NCI-H1417 treated with DMSO at 0.1 percent for 48 hours (cell line): ENCODE measurements at places on chromosomes 12 and 14.
A peak's percentile ranks its signal among the peaks of the same experiment; 100 is the strongest.

- no peak for DNase-seq
These were observed 670.6 kb downstream of the SLC16A7 start for GRCh38 chr12:60266381-60266852.

DNA sequence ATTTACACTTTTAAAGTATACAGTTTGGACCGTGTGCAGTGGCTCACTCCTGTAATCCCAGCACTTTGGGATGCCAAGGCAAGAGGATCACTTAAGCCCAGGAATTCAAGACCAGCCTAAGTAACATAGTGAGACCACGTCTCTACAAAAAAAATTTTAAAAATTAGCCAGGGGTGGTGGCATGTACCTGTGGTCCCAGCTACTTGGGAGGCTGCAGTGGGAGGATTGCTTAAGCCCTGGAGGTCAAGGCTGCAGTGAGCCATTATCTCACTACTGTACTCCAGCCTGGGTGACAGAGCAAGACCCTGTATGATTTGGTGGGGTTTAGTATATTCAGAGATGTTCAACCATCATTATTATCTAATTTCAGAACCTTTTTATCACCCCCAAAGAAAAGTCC lies 4.7 kb downstream of the EIF4B start:
- no peak for DNase-seq

- DNase-seq, result no peak
These were observed 146.1 kb downstream of the KITLG start for GRCh38 chr12:88433997-88434703.

DNA sequence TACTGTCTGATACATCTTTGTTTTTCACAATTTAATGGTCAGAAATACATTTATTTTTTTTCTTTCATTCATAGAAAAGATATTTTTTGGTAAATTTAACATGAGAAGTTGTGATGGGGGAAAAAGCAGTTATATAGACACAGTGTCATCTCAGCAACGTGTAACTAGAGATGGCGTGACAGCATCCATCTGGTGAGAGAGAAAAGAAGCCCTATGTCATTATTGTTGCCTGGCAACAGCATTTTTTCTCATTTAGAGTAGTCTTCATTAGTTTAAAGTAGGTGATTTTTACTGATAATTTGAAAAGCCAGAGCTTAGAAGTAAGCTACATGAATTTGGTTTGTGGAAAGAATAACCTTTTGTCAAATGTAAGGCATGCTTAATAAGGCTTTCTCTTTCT lies 128.6 kb downstream of the ACSS3 start:
- DNase-seq, result peak; percentile 34

- DNase-seq, result no peak
These were observed 62.2 kb upstream of the PCED1B start for GRCh38 chr12:47017041-47017713.

DNA sequence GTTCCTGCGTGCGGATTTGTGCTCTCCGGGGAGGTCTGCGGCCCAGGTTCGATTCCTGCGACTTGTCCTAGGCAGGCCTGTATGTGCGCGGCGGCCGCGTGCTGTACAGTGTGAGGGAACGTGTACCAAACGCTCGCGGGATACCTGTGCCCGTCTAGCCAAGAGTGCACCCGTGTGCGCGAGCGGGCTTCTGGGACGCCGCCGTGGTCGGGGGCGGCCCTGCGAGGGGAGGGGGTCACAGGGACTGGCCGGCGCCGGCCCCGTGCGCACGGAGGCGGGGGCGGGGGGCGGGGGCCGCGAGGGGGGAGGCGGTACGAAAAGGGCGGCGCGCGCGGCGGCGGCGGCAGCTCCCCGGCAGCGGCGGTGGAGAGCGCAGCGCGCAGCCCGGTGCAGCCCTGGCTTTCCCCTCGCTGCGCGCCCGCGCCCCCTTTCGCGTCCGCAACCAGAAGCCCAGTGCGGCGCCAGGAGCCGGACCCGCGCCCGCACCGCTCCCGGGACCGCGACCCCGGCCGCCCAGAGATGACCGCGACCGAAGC lies at the start of gene DLK1:
DLK1 (plus strand) TSS at position 343 of the 536 bp plus-strand sequence; CDS start at position 520, 177 bp downstream.
- no peak for DNase-seq

DNA sequence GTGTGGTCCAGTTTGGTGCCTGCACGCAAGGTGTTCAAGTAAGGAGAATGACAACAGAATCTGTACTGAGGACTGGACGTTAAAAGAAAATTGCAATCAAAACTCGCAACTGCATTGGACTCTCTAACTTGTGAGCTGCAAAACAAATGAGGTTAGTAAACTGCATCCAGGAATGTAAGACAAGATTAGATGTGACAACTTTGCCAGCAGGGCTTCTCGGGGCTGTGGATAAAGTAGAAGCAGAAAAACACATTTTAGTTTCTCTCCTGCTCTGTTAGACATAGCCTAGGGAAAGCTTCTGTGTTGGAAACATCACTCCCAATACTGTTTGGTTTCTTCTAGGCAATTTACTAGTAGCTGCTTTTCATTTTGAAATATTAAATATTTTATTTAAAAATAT lies 338.2 kb upstream of the NAV3 start:
- no peak for DNase-seq

DNA sequence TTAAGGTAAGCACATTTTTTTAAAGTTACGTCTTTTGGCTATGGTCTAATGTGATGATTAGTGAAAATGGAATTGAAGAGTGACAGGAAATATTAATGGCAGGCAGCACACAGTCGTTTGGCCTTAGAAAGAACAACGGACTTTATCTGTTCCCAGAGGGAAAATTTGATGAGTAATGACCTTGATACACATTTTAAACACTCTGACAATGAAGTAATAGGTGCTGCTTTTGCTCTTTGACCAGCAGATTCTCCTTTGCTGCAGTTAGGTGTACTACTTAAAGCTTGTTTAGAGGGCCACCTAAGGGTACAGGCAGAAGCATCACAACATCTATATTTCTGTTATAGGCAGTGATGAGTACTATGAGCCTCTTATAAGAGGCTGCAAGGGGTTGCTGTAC lies 27.1 kb upstream of the RNU6-8 start:
- DNase-seq, result no peak

DNA sequence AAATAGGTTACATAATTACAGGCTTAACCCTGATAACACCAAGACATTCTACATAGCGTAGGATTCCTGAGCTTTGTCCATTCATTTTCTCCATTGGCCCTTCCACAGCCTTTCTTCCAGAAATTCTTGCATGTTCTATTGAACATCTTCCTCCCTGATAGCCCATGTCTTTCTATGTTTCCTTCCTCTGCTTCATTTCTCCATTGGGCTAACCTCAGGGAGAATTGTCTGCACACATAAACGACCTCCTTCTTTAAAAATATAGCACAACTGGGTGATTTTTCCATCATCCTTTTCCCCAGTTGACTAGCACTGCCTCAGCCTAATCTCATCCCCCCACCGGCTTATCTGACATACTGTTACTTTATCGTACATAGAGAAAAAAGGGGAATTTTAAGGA lies 11.2 kb downstream of the DIO2 start:
- no peak for DNase-seq

GRCh38 chr12:124597041-124597440 lies 29.6 kb upstream of the NCOR2 start:
- DNase-seq, result no peak

DNA sequence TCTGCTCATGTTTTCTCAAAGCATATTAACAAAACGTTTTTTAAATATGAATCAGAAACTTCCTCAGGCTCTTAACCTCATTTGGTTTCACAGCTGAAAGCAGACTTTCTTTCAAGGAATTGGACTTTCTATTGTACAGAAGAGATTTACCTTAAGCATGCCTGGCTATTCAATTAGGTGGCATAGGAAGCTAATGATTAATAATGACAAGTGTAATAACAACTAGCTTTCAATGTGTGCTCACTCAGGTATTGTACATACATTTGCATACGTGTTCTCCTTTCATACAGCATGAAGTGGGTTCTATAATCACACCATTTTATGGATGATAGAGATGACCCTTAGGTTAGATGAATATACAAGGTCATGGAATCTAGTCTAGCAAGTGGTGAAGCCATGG lies 115.7 kb downstream of the ANO6 start:
- no peak for DNase-seq

DNA sequence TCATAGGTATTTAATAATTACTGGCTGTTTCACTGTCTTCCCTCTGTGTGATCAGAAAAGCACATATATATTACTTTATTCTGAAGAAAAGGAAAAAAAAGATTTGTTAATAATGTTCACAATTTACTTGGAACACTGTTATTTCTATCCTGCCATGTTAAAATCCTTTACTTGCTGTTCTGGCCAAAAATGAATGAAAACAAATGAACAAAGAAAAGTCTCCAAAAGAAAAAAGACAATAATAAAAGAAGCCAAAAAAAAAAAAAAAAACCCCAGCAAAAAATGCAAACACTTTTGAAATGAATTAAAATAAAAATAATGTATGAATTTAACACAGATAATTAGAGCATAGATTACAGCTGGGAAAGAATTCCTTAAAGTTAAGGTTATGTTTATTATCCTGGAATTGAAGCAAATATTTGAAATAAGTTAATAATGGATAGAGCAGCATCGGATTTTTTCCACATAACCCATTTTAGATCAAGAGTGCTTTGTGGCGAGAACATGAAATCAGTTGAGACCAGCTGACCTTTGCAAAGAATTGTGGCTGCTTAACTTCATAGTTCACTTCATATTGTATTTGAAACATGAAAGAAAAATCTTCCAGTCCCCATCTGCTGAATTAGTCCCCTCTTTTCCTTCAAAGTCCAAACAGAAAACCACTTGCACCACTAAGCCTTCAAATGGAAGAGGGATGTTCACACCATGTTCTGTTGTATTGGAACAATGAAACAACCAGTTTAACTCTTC lies 444.8 kb downstream of the ADAMTS20 start:
- DNase-seq, result no peak

GRCh38 chr14:64764641-64765520 lies 60.7 kb downstream of the PLEKHG3 start:
- DNase-seq, result no peak

- DNase-seq, result peak; percentile 56
These were observed 4.7 kb downstream of the LRIG3 start for GRCh38 chr12:58915634-58916033.

DNA sequence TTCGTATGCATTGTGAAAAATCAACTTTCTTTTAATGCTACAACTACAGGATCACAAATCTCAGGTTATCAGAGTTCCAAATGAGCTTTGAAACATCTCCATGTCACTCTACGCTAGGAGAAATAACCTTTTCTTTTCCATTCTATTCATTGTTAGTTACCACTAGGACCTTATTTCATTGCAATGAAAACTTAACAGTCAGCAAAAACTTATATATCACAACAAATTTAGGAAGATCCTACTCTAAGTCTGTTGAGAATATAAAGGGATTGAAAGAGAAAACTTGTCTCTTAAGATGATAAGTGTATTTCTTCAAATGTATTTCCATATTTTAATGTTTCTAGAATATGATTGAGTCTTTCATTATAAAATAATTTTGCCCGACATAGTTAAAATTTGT lies 539.1 kb downstream of the TMTC2 start:
- DNase-seq, result no peak

- DNase-seq, result no peak
These were observed 82.1 kb upstream of the TMCC3 start for GRCh38 chr12:94732367-94732990.

GRCh38 chr12:105654606-105655005 lies 324.1 kb downstream of the C12orf75 start:
- no peak for DNase-seq

DNA sequence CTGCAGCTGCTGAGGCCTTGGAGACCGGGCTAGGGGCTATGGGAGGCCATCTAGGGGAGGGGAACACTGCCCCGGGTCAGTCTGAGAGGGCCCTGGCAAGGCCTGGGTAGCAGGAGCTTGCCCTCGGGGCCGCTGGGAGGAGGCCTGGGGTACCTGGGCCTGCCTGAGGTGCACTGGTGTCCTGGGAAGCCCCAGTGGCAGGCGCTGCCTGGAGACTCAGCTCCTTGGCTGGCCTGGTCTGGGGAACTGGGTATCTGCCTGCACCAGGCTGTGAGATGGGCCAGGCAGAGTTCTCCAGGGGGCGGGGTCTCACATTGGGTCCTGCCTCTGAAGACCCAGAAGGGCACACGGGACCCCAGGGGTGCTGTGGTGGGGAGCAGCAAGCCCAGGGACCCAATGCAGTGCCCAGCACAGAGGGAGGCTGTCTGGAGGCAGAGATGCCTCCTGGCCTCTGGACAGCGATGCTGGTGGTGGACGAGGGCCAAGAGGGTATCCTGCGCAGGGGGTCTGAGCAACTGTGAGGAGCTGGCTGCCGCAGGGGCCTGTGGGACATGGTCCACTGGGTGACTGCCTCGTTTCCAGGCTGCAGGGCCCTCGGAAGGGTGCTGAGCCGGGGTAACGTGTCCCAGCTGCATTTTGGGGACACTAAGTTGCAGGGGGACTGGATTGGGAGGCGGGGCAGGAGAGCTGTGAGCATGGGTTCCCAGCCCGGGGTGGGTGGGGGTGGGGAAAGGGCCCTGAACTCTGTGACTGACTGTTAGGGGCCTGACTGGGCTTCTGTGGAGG lies 7.4 kb upstream of the MTA1 start:
- no peak for DNase-seq

DNA sequence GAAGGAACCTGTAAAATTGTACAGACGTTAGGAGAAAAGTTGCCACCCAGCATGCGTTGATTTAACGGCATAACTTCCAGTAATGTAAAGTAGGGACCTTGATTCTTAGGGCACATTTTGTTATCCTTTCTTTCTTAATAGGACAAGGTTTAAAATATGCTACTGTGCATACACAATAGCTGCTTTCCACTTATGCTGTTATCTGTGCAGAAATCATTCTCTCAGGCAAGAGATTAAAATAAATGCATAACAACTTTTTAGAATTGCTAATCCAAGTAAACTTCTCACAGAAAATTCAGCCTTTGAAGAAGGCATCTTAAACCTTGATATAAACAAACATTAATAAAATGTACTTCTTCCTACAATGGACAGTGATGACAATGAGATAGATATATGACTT lies 16.0 kb upstream of the PTCSC3 start:
- no peak for DNase-seq

DNA sequence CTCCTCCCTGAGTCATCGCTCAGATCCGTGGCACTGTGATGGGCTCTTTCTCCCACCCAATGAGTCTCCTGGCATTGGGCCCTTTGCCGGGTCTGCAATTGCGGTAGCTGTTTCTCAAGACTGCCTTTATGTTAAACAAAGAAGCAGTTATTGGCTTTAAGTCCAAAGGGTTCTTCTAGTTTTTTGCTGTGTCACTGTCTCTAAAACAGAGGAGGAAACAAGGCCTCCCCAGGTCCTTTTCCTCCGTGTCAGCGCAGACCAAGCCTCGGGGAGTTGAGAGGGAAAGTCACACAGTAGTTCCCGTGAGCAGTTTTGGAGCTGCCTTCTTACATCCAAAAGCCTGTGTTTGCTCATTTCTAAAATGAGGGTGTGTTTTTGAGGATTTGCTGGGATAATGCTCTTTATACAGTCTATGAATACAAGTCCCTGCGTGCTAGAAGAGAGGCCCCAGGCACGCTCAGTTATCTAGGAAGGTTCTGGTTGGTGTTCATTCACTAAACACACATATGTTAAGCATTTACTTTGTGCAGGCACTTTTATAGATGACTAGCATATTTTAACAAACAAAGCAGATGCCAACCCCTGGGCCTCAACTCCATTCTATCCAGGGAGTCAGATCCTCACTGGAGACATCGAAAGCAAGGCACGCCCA lies 126.0 kb upstream of the PZP start:
- no peak for DNase-seq
